Aorta (tissue), 5 donors: ENCODE measurements at places on chromosomes 2 and 18.

DNA sequence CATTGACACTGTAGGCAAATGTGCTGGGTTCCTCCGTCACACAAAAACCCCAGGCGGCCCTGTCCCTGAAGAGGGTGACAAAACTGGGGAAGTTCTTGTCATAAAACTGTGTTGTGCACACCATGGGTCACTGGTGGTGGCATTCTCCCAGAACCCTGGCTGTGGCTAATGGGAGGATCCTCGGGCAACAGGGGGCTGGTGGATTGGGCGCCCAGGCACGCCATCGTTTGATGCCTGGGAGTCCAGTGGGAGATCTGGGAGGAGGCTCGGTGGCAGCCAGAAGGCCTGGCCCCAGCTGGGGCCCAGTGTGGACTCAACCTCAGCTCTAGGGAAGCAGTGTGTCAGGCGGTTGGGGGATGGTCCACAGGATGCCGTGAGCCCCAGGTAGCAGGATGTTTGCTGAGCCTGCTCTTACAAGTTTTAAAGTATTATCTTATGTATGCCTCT lies 140.7 kb downstream of the ACOXL start:
- H3K27ac ChIP-seq = no peak overlapping the region
- H3K27me3 ChIP-seq = no peaks in the 10 kb centered on the region
- DNase-seq = no peak
- no peaks in the 10 kb centered on the region for H3K36me3 ChIP-seq

DNA sequence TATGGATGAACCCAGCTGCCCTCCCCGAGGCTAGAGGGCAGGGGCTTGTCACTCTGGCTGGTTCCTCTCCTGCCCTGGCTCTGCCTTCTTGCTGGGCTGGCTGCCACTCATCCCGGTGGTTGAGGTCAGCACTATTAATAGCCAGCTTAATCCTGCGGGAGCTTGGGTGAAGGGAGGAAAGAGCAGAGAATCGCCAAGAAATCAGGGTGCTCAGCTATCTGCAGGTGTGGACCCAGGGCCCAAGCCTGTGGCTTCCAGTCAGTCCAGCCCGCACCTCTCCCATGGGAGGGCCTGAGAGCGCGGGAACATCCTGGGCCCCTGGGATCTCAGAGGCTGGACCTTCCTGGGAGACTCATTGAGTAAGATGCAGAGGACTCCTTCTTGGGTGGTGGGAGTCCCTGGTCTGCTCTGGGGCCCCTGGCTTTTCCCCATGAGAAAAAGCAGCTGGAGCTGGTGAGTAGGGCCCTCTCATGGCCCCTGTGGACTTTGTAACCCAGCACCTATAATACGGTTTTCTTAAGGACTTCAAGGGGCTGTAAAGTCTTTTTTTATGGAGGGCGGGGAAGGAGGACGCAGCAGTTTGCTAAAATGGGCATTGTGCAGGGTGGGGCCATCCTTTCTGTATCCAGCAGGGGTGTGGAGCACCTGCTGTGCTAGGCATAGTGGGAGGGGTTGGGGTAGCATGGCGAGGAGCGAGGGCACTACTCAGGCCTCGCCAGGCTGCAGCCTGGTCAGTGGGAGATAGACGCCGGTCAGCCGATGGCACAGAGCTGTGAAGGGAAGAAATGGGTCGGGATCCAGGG lies 27.4 kb upstream of the CNNM3 start:
- no peaks in the 10 kb centered on the region for H3K36me3 ChIP-seq
- H3K27me3 ChIP-seq = no peaks in the 10 kb centered on the region
- H3K27ac ChIP-seq = peak overlapping the region; percentile 44

DNA sequence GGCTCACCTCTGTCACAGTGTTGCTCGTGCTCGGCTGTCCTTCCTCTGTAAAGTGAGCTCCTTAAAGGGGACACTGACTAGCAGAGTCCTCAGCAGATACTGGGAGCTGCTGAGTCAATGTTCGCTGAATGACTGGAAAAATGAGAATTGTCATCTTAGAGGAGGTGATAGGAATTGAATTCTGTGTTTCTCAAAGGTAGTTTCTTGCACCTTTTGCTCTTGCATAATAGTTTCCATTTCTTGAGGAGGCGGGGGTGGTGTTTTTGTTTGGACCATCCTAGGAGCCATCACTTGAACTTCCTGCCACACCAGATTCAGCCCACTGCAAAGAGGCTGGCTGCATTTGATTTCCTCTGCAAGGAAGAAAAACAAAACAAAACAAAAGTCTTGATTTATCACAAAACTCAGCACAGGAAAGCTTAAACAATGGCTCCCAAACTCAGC lies 11.4 kb upstream of the RFX8 start:
- no peaks in the 10 kb centered on the region for H3K4me1 ChIP-seq
- no peak for DNase-seq
- no peak overlapping the region for H3K27ac ChIP-seq

GRCh38 chr18:79890674-79891073 lies 60.8 kb downstream of the SLC66A2 start:
- H3K27ac ChIP-seq = no peak overlapping the region
- no peaks in the 10 kb centered on the region for H3K36me3 ChIP-seq
- H3K4me1 ChIP-seq = no peaks in the 10 kb centered on the region
- no peak overlapping the region for H3K4me3 ChIP-seq
- DNase-seq = no peak

DNA sequence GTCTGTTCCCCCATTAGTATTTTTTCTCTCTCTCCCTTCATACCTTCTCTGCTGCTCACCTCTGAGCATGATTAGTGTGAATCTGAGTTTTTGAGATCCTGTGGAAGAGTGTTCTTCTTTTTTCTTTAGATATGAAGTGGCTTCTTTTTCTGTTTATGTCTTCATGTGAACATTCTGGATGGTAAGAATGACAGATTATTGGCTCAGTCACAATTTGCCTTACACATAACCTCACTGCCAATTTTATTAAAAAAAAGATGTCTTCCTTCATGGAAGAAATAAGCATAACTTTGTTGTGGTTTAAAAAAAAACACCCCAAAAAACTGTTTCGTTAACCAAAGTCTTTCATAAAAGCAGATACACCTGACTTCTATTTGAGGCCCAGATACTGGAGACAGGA lies 539.1 kb downstream of the PLCL1 start:
- DNase-seq = no peak
- H3K4me3 ChIP-seq = no peak overlapping the region

DNA sequence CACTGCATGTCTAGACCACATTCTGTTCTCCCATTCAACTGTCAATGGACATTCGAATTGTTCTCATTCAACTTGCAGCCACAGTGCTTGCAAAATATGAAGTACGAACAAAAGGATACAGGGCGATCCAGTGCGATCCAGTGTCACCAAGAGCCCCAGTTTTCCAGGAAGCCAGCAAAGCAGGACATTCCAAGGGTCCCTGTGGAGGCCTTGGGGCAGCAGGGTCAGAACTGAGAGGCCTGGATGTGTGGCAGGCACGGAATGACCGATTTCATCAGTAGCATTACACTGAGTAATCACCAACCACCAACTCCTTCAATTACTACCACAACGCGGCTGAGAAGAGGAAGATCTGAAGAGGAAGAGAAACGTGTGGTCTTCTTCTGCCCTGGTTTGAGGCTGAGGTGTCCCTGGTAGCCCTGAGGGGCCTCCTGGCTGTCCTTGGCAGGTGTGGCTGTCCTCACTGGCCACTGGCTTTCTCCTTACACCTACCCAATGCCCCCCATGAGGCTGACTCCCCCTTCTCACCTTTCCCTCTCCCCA lies 172.7 kb upstream of the FHL2 start:
- H3K4me1 ChIP-seq = peaks cover 3% of the 10 kb centered on the region
- H3K27ac ChIP-seq = no peak overlapping the region
- H3K4me3 ChIP-seq = no peak overlapping the region
- H3K27me3 ChIP-seq = no peaks in the 10 kb centered on the region
